ENCODE measurements at places on chromosomes 4 and X.

DNA sequence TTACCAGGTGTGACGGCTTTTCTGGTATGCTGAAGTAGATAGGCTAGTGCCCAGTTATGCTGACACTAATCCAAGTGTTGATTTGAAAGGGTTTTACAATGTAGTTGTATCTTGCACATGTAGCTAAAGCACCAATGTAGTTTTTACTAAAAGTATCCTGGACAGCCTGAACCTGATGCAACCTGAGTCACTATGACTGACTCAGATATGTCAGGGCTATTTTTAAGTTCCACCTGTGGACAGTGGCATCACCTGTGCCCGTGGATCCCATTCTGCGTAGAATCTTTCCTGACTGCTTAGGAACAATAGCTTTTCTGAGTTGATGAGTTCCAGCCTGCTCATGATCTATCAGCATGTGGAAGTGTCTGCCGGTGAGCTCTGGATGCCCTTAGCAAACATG is 58.1 kb downstream of the CCNG2 start:
- DNase-seq: no peak

DNA sequence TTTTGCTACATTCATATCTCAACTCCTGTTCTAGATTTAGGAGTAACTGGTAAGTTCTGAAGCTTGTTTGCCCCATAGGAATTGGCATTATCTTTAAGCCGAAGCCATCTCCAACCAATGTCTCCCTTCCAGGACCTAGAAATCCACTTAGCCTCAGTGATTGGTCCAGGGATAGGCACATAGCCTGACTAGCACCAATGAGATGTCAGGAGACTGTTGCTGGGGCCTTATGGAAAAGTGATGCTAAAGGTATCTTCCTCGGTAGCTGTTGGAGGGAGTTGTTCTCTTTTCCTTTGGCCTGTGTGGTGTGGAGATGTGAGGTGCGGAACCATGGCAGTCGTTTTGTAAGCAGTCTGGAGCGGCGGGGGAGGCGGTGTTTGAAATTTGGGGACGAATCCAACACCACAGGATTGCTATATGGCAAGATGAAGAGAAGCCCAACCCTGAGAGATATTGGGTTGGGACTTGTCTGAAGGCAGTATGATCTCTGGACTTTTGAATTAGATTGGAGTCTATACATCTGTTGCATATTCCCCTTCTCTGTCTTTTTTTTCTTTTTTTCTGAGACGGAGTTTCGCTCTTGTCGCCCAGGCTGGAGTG is 109.8 kb upstream of the ATP6AP2 start:
- DNase-seq: no peak

GRCh38 chr4:56892691-56893090 is 15.0 kb upstream of the REST start:
- DNase-seq: no peak

DNA sequence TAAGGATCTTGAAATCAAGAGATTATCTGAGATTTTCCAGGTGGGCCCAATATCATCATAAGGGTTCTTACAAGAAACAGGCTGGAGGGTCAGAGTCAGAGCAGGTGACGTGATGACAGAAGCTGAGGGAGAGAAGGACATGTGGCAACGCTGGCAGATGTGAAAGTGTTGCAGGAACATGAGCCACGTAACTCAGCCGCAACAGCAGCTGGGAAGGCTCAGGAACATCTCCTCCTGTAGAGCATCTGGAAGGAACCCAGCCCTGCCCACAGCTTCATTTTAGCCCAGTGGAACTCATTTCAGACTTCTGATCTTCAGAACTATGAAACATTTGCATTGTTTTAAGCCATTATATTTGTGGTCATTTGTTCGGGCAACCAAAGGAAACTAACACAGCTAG is 156.3 kb upstream of the VEGFC start:
- DNase-seq: no peak

DNA sequence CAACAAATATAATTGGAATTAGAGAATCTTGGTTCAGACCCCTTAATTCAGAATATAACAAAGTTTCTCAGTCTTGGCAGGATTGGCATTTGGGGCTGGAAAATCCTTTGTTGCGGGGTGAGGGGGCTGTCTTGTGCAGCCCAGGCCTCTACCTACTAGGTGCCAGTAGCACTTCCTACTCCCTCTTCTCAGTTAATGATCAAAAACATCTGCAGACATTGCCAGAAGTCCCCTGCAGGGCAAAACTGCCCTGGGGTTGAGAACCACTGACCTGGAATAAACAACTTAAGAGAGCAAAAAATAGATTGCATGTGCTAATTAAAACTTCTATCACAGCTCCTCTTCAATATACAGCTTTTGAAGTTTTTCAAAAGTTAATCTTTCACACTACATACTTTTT is 36.7 kb upstream of the CXorf38 start:
- DNase-seq: no peak

GRCh38 chrX:614136-614535 is 16.5 kb upstream of the SHOX start:
- DNase-seq: no peak

- DNase-seq: no peak
Observed at GRCh38 chr4:55107054-55107453, 18.3 kb downstream of the KDR start.

DNA sequence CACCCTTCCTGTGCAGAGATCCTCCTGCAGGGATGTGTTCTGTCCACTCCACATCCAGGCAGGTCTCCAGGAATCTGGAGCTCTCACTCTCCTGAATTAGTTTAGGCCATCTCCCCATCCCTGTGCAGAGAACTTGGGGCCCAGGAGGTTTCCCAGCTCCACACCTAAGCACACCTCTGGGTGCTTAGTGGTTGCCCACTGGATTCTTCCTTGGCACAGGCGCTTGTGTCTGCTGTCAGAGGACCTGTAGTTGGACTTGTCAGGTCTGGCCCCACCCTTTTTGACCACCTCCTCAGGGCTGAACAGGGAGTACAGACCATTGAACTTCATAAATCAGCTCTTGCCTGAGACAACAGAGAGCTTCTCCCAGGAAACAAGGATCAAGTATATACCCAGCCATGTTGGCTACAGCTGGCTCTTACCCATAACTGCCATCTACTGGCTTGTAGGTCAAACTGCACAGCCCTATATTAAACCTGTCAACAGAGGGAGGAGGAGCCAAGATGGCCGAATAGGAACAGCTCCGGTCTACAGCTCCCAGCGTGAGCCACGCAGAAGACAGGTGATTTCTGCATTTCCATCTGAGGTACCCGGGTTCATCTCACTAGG is 275.5 kb downstream of the PPARGC1A start:
- DNase-seq: no peak

DNA sequence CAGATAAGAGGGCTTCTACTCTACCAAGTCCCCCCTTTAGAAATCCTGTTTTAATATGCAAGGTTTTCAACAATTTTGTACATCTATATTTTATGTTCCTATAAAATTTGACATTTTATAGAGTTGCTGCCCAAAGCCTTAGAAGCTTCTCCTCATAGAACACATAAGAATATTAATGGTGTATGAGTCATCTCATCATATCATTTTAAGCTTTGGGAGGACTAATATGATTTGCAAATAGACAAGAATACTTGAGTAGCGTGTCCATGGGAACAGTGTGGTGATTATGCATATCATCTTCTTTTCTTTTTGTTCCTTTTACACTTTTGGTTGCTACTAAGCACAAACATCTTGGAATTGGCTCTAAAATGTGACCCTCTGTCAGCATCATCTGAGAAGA is 56.7 kb upstream of the HUWE1 start:
- DNase-seq: no peak

- no peak for DNase-seq
Observed at GRCh38 chr4:144634978-144635747, 10.8 kb upstream of the HHIP start.

DNA sequence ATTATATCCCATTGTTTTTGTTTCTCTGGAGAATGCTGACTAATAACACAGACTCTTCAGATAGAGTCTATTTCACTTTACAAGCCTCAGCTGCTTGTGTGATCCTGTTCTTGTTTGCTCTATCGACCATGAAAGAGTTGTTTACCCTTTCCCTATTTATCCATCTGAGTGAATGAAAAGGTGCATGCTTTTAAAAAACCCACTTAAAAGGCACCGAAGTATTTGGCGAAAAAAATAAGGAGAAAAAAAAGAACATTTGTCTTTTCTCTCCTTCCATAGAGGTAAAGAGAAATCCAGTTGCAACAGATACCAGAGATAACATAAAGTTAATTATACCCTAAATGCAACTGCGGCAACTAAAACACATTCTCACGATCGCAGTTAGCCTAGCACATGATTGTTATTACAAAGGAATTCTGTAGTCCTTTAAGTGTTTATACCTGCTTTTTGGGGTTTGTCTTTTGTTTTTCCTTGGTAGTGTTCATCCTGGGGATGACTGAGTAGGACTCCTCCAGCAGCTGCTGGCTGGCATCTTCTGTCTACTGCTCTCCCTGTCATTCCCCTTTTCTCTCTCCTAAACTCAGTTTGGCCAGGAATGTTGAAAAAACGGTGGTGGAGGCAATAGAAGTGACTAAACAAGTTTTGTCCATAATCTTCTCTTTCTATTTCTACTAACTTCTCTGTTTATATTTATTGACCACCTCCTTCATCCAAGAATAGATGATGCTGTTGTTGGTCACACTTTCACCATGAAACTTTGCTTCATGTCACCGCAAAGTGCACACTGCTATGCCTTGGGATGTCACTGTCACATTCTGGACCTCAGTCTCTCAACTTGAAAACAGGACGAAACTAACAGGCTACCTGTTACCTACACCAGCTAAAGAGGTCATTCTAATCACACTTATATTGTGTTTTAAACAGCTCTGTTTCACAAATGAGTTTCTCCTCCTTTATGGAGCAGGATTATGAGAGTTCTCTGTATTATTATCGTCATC is 41.9 kb upstream of the FRAS1 start:
- no peak for DNase-seq

DNA sequence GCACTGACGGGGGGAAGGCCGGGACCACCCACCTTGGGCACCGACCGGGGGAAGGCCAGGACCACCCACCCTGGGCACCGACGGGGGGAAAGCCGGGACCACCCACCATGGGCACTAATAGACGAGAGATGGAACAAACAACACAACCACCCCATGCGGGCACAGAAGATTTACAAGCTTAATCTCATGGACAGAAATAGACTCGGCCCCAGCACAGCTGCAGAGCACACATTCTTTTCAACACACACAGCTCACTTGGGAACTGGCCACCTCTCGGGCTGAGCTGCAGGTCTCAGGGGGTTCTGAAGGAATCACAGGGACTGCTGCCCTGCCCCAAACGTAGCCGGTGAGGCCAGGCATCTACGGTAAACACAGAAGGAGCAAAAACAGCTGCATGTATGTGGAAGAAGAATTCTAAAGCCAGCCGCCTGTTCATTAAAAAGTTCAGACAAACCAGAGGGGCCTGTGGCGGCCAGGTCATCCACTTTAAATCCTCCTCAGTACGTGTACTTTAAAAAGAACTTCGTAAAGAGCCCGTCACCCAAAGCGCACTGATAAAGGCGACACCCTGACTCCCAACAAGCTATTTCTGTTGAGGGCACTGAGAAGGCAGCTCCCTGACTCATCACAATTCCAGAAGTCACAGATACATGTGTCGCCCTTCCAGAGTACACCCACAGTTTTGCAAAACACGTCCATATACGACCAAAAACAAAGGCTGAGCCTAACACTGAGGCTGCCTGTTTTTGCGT is 17.7 kb downstream of the PPP2R3B start:
- DNase-seq: no peak

DNA sequence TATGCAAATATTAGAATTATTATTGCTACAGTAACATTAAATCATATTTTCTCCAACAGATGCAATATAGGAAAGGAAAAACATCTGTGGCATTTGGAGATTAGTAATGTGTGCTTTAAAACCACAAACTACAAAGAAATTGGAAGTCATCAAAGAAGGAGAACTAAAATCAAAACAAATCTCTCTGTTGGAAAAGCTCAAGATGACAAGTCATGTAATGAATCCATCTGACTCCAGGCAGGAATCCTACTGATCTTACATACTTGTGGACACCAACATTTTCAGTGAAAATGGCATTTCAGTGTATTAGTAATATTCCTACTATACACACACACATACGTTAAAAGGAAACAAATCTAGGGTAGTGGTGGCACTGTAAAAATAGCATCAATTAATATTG is 98.2 kb downstream of the SLC39A8 start:
- DNase-seq: no peak

Data from activated effector memory CD4-positive, alpha-beta T cell treated with Interleukin-2 at 50 U/mL for 16 hours (primary cell).